Stimulated activated CD4-positive, alpha-beta T cell treated with anti-CD3 and anti-CD28 coated beads, Interleukin-12 subunit alpha, Interleukin-12 subunit beta, amount 100 ng/mL, for 4 hours (primary cell): ENCODE measurements at places on chromosomes 4 and X.

GRCh38 chr4:11368701-11369115, 60.0 kb downstream of the HS3ST1 start:
- no peak for DNase-seq

- DNase-seq, result no peak
Measured at GRCh38 chr4:30696191-30696590, 24.0 kb upstream of the PCDH7 start.

DNA sequence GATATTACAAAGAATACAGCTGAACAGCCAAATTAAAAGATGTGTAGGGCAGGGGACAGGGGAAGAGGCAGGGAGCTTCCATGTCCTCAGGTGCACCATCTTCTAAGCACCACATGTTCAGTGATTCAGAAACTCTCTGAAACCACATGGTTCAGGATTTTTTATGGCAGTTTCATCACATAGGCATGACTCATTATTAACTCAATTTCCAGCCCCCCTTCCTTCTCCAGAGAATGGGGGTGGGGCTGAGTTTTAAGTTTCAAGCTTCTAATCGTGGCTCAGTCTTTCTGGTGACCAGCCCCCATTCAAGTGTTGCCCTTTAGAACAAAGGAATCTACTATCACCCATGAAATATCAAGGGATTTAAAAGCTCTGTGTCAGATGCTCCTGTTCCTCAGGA, 317.8 kb upstream of the GALNT7 start:
- DNase-seq, result no peak

- no peak for DNase-seq
Measured at GRCh38 chr4:171582961-171583581, 230.1 kb upstream of the GALNTL6 start.

DNA sequence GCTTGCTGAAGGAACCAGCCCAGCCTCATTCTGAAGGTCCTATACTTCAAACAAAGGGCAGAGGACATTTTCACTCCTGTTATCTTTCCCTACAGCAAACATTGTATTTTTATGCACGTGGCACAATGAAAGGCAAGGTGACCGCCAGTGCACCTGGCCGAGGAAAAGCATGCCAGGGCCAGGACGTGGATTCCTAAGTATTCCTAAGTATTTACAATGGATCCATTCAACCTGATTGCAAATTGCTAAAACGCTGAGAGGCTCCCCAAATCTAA, 127.9 kb upstream of the FTHL17 start:
- no peak for DNase-seq

GRCh38 chrX:131393426-131393825, 104.3 kb upstream of the IGSF1 start:
- no peak for DNase-seq

- no peak for DNase-seq
Measured at GRCh38 chr4:10160281-10160856, 43.8 kb upstream of the WDR1 start.

DNA sequence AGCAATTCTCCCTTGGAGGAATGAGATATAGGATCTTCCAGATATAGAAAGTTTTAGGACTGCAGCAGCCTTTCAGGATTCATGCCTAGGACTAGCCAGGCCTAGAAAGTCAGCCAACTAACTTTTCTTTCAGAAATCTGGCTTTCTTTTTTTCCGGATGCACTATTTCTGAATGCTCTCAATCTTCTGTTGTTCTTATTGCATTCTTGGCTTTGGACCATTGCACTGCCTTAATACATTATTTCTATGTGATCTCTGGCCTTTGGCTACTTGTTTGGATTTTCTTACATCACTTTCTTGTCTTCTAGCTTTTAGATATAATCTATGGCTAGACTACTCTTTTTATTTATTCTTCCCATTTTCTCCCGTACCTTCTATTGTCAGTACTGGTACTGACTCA, 813.1 kb upstream of the HTR2C start:
- no peak for DNase-seq

DNA sequence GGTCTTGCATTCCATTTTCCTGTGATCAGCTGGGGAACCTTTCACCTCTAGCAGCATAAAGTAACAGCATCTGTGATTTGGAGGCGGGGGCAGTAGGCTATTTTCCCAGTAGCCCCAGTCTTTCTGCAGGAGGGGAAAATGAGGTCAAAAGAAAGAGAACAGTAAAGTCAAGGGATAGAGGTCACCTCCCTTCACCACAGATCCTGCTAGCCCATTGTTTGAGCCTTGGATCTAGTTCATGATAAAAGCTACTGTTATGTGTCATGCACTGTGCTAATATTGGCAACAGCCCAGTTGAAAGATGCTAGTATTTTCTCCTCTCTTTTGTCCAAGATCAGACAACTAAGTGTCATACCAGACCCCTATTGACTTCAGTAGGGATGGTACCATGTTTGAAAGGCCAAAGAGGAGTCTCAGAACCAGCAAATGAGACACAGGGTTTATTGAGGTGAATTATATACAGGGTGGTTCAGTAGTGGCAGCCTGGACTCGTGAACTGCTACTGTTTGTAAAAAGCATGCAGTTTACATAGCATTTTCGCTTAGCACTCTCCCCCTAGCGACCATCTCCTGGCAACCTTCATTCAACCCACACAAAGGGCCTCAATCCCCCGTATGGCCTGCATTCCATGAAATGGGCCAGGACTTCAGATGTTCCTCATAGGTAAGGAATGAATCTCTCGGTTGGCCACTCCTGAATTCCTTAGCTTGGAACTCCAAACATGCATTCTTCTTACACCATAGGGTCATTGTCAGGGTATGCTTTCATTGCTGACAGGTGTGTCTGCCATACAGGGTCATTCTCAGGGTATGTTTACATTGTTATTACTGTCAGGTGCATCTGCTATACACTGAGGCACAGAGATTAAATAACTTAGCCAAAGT, 170.0 kb upstream of the FRMPD4 start:
- no peak for DNase-seq

GRCh38 chr4:120844528-120844921, 78.0 kb downstream of the PRDM5 start:
- no peak for DNase-seq

DNA sequence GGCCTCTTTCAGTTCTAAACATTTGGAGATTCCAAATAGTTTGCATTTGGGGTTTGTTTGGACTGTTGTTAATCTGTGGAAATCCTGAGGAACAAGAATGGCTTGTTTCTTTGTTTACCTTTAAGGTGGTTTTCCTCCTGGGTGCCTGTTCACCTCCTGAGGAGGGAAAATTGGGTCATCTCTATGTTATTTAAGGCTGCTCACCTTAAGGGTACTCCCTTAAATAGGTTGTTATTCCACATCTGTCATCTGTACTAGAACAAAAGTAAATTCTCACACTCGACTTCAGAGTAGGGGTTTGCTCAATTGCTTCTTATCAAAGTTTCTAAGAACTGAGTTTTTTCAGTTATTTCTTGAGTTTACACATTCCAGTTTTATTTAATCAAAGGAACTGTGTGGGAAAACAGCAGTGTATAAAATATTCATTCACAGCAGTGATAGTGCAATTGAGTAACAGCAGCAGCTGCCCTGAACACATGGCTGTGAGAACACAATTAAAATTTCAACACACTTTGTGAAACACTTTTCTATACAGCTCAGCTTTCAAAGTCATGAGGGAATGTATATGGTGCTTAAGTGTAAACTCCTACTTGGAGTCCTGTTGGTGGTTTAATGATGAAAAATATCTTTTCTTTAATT, 238.5 kb upstream of the PGRMC2 start:
- no peak for DNase-seq

DNA sequence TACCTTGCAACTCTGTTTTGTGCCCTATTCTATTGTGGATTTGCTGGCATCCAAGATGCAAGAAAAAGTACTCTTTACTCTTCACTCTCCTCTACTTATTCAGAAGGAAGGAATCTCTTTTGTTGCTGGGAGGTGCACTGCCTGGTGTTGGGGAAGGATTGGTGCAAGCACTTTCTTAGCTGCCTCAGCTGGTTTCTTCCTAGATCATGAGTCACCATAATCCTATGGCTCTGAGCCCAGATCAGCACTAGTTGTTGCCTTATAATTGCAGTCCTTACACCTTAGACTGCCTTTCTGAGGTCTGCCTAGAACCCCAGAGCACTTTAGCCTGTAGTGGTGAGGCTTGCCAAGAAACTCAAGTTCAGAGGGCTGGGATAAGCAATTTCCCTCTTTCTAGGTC, 37.0 kb upstream of the CT83 start:
- DNase-seq, result no peak

- DNase-seq, result no peak
Measured at GRCh38 chrX:39905538-39905891, 192.2 kb downstream of the BCOR start.
